OCI-LY7 (cell line): ENCODE measurements at places on chromosomes 4 and X. TPM values are rescaled to one million over a fixed set of nuclear protein-coding genes. Genes with fewer than 3 reads are reported as not detected.

Gene SATL1
- total RNA-seq, result 0.17 TPM in 1 of 2 replicates, not detected in the other

Gene RIPPLY1
- total RNA-seq, result not detected in 2 replicates

Gene PHF8
- 41.5 and 44.2 TPM in 2 replicates for total RNA-seq

Gene SPIN2A
- total RNA-seq, result 0.57 and 1.3 TPM in 2 replicates

Gene NOX1
- total RNA-seq, result not detected in 2 replicates

Gene CHRNA9
- not detected in 2 replicates for total RNA-seq

Gene CD38
- total RNA-seq, result 176 and 214 TPM in 2 replicates

Gene BBS12
- 1.9 and 3.2 TPM in 2 replicates for total RNA-seq

Gene ADH6
- not detected in 2 replicates for total RNA-seq

Gene CXCL8
- not detected in 2 replicates for total RNA-seq

Gene MAP3K15
- not detected in 2 replicates for total RNA-seq

Gene LDB2
- total RNA-seq, result not detected in 2 replicates

Gene NRK
- total RNA-seq, result not detected in 2 replicates

Gene CYLC1
- total RNA-seq, result not detected in 2 replicates

Gene RAB39B
- total RNA-seq, result 13.4 and 14.3 TPM in 2 replicates

Gene CNGA1
- total RNA-seq, result not detected in 2 replicates

Gene FRAS1
- 0.30 and 0.33 TPM in 2 replicates for total RNA-seq

Gene PCDH10
- total RNA-seq, result not detected in 2 replicates

Gene SPACA5
- not detected in 2 replicates for total RNA-seq

Gene ZFP42
- not detected in 2 replicates for total RNA-seq

Gene NLGN4X
- 0.15 and 0.55 TPM in 2 replicates for total RNA-seq

Gene PLK4
- 68.3 and 91.0 TPM in 2 replicates for total RNA-seq

Gene HPGD
- total RNA-seq, result not detected in 2 replicates

Gene GUCY1A1
- not detected in 2 replicates for total RNA-seq

Gene SSX3
- not detected in 2 replicates for total RNA-seq

Gene LGI2
- not detected in 2 replicates for total RNA-seq

Gene XAGE3
- not detected in 2 replicates for total RNA-seq

Gene CXorf65
- 1.8 and 5.1 TPM in 2 replicates for total RNA-seq

Gene GALNTL6
- not detected in 2 replicates for total RNA-seq

Gene SYNPO2
- 0.11 and 0.15 TPM in 2 replicates for total RNA-seq

Gene NALF2
- total RNA-seq, result 7.7 TPM in 2 replicates

Gene BEX1
- total RNA-seq, result not detected in 2 replicates

Gene SPANXN4
- total RNA-seq, result not detected in 2 replicates

Gene FRMD7
- not detected in 2 replicates for total RNA-seq

Gene ZBTB49
- total RNA-seq, result 8.7 and 12.8 TPM in 2 replicates

Gene CSAG1
- total RNA-seq, result not detected in 2 replicates

Gene CENPE
- 70.9 and 80.0 TPM in 2 replicates for total RNA-seq

Gene L1CAM
- total RNA-seq, result not detected in 2 replicates

Gene INTS6L
- 13.9 and 16.4 TPM in 2 replicates for total RNA-seq

Gene CCNB3
- 1.8 and 2.0 TPM in 2 replicates for total RNA-seq

Gene APLN
- 0.13 TPM in 1 of 2 replicates, not detected in the other for total RNA-seq

Gene UTP14A
- total RNA-seq, result 22.3 and 29.5 TPM in 2 replicates

Gene GPR119
- total RNA-seq, result not detected in 2 replicates

Gene ADH1C
- not detected in 2 replicates for total RNA-seq

Gene GJB1
- not detected in 2 replicates for total RNA-seq

Gene STOX2
- 0.38 and 0.53 TPM in 2 replicates for total RNA-seq

Gene EPHA5
- not detected in 2 replicates for total RNA-seq

Gene ZNF275
- 20.2 and 34.6 TPM in 2 replicates for total RNA-seq

Gene HELT
- total RNA-seq, result not detected in 2 replicates

Gene GAGE13
- total RNA-seq, result not detected in 2 replicates

Gene PF4V1
- not detected in 2 replicates for total RNA-seq

Gene PASD1
- not detected in 2 replicates for total RNA-seq

Gene GSX2
- total RNA-seq, result not detected in 2 replicates

Gene CDX4
- not detected in 2 replicates for total RNA-seq

Gene TEX13D
- total RNA-seq, result not detected in 2 replicates
